ENCODE measurements at places on chromosomes 6 and 20. TPM values are rescaled to one million over a fixed set of nuclear protein-coding genes. Genes with fewer than 3 reads are reported as not detected.

Gene RBM39
- total RNA-seq = 242 TPM

Gene OXT
- not detected for total RNA-seq

Gene IPCEF1
- under 0.01 TPM for total RNA-seq

Gene CCN6
- not detected for total RNA-seq

Gene PRDM1
- total RNA-seq = 2.8 TPM

Gene ALDH8A1
- total RNA-seq = 0.33 TPM

Gene FAM209A
- not detected for total RNA-seq

Gene MYCT1
- total RNA-seq = 0.44 TPM

Gene BPIFB1
- total RNA-seq = not detected

Gene ILRUN
- 46.3 TPM for total RNA-seq

Gene PRL
- not detected for total RNA-seq

Gene VGLL2
- not detected for total RNA-seq

Gene RIPPLY2
- total RNA-seq = 0.29 TPM

Gene KCNS1
- 0.29 TPM for total RNA-seq

Gene ZFP57
- 0.17 TPM for total RNA-seq

Gene HLA-DRA
- total RNA-seq = 0.17 TPM

Measured in smooth muscle cell of trachea (primary cell).